ENCODE measurements at places on chromosomes 2 and 18.

GRCh38 chr2:197516393-197516761 lies 511 bp downstream of the MOB4 start:
- DNase-seq: peak; percentile 47

- no peak for DNase-seq
These were observed 290.2 kb upstream of the ACVR2A start for GRCh38 chr2:147554521-147555107.

GRCh38 chr2:190695739-190696138 lies 46.9 kb downstream of the NAB1 start:
- DNase-seq: peak; percentile 52

DNA sequence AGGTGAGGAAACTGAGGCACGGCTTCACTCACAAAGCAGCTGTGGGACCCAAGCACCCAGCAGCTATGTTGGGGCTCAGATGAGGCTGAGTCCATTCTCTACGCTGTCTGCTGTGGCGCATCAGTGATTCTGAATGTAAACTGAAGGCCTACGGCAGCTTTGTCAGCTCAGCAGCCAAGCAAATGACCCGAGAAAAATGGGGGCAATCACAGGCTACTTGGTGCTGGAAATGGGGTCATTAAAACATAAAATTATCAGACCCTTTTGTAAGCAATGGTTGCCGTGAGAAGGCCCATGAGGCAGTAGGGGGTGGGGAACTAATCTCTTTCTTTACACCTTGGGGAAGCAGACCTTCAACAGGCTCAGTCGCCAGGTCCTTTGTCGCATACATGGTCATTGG lies 84.0 kb upstream of the ZCCHC2 start:
- no peak for DNase-seq

- no peak for DNase-seq
These were observed 33.0 kb upstream of the CCDC195 start for GRCh38 chr2:224749136-224749535.

GRCh38 chr18:51195451-51196117 lies 1.9 kb downstream of the MEX3C start:
- DNase-seq: peak; percentile 56

DNA sequence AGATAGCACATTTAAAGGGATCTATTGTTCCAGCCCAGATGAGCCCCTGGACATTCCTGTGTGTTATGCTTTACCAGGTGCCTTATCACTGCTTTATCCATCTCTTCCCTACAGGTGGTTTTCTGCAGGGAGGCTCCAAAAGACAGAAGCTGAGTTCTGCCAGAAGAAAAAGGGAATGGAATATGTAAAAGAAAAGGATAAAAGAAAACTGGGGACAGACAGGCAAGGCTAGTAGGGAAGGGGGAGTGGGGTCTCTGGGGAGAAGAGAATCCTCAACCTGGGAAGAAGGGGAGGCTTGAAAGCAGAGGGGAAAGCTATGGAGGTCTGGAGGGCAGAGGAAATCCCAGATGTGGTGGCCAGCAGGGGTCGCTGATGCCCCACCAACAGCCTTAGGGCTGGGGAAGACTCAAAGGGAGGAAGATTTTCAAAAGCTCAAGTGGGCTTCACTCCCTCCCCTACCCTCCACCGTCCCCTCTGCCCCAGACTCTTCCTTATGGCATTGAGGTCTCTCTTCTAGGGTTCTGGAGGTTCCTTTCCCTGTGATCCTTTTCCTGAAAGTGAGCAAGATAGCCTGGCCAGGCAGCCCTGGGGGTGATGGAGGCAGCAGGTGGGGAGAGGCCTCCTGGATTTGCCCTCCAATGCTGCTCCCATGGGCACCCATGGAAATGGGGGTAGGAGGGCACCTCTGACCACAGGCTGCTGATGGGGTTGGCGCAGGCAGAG lies 178.1 kb upstream of the PKDCC start:
- DNase-seq: peak; percentile 86

GRCh38 chr2:18650221-18650620 lies 60.9 kb upstream of the NT5C1B start:
- no peak for DNase-seq

GRCh38 chr2:15315411-15315810 lies 245.7 kb downstream of the NBAS start:
- DNase-seq: no peak

DNA sequence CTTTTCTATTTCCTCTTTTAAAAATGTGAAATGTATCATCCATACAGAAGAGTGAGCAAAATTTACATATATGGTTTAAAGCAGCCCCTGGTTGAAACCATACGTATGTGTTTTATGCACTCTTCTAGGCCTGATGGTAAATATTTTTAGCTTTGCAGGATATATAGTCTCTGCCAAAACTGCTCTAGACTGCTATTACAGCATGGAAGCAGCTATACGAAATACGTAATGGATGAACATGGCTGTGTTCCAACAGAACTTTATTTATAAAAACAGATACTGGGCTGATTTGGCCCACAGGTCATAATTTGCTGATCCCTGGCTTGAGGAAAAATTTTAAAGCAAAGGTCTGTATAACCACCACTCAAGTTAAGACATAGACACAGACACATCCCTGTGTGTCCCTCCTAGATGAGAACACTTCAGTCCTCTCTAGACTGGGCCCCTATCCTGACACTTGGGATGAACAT lies 42.5 kb upstream of the ATP8B1 start:
- no peak for DNase-seq

- DNase-seq: no peak
These were observed 116.4 kb downstream of the MREG start for GRCh38 chr2:215896921-215897320.

DNA sequence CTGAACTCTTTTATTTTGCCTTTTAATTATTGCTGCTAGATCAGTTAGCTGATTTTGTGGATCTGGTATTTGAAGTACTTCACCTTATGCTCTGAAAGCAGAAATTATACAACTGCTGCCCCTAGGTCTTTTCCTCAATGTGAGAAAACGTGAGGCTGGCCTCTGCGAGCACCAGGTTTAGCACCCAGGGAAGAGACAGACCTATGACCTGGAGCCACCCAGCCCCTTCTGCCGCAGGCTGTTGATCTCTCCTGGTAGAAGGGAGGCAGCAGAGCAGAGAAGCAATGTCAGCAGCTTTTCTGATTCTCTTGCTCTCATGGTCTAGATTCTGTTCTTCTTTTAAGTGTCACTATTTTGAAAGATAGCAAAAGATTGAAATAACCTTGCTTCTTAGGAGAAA lies 19.9 kb downstream of the TRAPPC12 start:
- DNase-seq: no peak

DNA sequence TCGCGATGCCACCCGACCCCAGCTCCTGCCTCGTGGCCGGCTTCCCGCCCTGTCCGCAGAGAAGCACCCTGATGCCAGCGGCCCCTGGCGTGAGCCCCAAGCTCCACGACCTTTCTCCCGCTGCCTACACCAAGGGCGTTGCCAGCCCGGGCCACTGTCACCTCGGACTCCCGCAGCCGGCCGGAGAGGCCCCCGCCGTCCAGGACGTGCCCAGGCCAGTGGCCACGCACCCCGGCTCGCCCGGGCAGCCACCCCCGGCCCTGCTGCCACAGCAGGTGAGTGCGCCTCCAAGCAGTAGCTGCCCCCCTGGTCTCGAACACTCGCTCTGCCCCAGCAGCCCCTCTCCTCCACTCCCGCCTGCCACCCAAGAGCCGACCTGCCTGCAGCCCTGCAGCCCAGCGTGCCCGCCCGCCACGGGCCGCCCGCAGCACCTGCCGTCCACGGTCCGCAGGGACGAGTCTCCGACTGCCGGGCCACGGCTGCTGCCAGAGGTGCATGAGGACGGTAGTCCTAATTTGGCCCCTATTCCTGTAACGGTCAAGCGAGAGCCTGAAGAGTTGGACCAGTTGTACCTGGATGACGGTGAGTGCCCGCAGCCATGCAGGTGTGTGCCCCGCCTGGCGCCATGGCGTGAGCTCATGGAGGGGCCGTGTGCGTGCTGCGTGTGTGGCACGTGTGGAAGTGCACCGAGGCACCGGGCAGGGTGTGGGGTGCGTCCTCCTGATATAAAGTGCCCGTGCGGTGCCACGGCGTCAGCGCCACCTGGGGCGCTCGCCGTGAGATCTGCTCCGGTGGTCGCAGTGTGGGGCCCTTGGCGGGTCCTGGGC lies 90.8 kb downstream of the NFATC1 start:
- peak; percentile 2 for DNase-seq

GRCh38 chr18:74929110-74929509 lies 279.8 kb downstream of the PTGR3 start:
- DNase-seq: no peak

GRCh38 chr2:47360927-47361326 lies 42.0 kb upstream of the MSH2 start:
- DNase-seq: peak; percentile 14

GRCh38 chr2:28137221-28137620 lies 246.7 kb downstream of the BABAM2 start:
- no peak for DNase-seq

GRCh38 chr2:13110825-13111224 lies 394.1 kb downstream of the TRIB2 start:
- no peak for DNase-seq

GRCh38 chr2:215604606-215605005 lies 168.7 kb upstream of the FN1 start:
- no peak for DNase-seq

DNA sequence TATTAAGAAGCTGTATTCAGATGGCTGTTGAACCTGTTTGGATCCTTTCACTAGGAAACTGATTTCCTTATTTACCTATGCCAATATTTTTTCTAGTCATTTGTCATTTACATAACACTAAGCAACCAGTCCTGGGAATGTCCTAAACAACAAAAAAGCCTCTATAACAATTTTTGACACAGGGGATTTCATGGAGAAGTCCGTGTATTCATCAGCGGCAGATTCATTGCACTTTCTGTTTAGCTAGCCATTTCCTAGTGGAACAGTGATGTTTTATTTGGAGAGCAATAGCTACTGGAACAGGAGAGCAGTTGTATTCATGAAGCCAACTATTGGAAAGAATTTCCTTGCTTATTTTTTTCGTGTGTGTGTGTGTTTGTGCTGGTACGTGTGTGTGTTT lies 604.3 kb upstream of the POU3F3 start:
- no peak for DNase-seq
